ENCODE measurements at places on chromosomes 7 and 10. TPM values are rescaled to one million over a fixed set of nuclear protein-coding genes. Genes with fewer than 3 reads are reported as not detected.

GRCh38 chr10:408236-408635, 273.0 kb downstream of the ZMYND11 start:
- no peak for DNase-seq

GRCh38 chr10:130687566-130687965, 551.4 kb downstream of the GLRX3 start:
- no peak for DNase-seq

- DNase-seq, result no peak
These were observed 158.8 kb downstream of the SKAP2 start for GRCh38 chr7:26705567-26705966.

MLLT10 gene
- 13.8 TPM for polyA plus RNA-seq

HOXA9 gene
- not detected for polyA plus RNA-seq

GRCh38 chr10:113084031-113084430, 134.0 kb downstream of the TCF7L2 start:
- no peak for DNase-seq

- DNase-seq, result no peak
These were observed 91.9 kb downstream of the CNTNAP2 start for GRCh38 chr7:146208492-146208891.

- no peak for DNase-seq
These were observed 39.4 kb downstream of the SEMA3A start for GRCh38 chr7:84154991-84155781.

DNA sequence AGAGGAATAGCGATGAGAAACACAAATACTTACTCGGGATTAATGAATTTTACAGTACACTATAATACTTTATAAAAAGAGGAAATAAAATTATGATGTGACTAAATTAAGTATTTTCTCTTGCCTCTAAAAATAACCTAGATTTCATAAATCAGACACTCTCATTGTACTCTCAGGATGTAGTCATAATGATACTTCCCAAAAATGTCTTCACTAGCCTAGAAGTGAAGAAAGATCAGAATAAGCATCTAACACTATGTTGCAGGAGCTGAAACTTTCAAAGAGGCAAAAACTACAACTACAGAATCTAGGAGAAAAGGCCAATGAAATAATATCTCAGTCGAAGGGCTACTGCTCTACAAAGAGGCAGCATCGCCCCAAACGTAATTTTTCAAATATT, 49.4 kb downstream of the DNAJC1 start:
- DNase-seq, result no peak

- no peak for DNase-seq
These were observed 312.4 kb downstream of the CALN1 start for GRCh38 chr7:72099784-72100183.

- DNase-seq, result no peak
These were observed 3.0 kb upstream of the FAM200A start for GRCh38 chr7:99554939-99555338.

TRPV6 gene
- polyA plus RNA-seq, result not detected

GRCh38 chr7:155229548-155230168, 68.0 kb upstream of the INSIG1 start:
- DNase-seq, result no peak

OLAH gene
- not detected for polyA plus RNA-seq

GRCh38 chr10:51716981-51717380, 17.6 kb upstream of the CSTF2T start:
- DNase-seq, result no peak

DNA sequence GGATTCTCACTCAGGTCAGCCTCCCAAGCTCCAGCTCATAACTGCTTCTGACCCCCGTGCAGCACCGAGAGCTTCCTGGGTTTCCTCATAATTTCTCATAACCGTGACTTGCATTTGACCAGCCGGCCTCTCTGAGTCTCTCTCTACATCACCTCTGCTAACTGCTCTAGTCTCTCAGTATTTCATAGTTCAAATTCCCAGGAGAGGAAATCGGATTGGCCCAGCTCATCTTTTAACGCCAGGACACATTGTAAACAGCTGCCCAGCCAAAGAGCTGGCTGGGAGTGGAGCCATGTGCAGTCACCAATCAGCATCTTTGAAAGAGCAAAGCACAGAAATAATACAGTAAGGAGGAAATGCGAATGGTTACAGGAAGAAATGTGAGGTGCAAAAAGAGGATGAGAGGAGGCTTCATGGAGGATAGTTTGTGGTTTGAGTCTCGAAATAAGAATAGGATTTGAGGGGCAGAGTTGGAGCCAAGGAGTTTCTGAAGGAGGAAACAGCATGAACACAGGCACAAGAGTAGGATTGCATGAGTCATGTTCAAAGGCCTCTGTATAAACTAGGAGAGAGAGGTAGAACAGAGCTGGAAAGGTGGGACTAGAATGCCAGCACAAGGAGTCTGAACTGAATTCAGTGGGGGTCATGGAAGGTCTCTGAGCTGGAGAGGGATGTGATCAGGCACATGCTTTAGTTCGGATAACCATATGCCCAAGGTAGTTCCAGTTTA, 15.2 kb upstream of the LBX1 start:
- DNase-seq, result no peak

DNA sequence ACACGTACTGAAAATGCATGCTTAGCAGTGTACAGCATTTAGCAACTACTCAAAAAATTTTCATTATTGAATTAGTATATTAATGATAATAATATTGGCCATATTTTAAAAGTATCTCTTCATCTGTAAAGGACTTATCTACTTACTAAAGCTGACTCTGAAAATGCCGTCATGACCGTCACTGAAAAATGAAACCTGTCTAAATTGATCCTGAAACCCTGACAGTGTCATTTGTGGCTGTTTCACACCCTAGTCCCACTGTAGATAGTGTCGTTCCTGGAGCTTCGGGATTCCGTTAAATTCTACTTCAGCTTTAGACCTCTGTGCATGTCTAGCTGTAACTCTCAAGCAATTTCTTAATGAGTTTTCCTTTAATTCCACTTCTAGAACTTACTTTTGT, 35.8 kb upstream of the EZH2 start:
- no peak for DNase-seq

ACSM6 gene
- polyA plus RNA-seq, result 0.19 TPM

UNCX gene
- polyA plus RNA-seq, result not detected

OR2A1 gene
- not detected for polyA plus RNA-seq

- DNase-seq, result no peak
These were observed 27.5 kb upstream of the CDK13 start for GRCh38 chr7:39922580-39922979.

DNA sequence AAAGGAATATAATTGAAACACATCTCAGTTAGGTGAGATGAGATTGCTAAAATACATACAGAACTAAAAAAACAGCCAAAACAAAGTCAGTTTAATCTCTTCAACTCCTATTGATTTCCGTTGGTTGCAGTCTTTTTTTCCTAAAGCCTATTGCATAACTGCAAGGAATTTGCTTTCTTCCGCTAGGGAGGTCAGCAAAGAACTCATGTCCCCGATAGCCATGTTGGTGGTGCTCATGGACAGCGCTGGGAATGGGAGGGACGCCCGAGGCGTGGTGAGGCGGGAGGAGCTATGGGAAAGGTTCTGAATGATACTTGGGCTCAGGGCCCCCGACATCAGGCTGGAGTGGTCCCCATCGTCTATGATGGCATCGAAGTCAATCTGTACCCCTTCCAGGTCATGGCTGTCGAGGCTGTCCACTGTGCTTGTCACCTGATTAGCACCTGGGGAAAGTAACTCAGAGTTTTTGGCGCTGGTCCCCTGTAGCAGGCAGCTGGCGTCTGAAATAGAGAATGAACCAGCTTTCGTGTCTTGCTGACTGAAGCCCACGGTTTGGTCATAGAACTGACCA, 261.4 kb upstream of the INHBA start:
- DNase-seq, result no peak

DNA sequence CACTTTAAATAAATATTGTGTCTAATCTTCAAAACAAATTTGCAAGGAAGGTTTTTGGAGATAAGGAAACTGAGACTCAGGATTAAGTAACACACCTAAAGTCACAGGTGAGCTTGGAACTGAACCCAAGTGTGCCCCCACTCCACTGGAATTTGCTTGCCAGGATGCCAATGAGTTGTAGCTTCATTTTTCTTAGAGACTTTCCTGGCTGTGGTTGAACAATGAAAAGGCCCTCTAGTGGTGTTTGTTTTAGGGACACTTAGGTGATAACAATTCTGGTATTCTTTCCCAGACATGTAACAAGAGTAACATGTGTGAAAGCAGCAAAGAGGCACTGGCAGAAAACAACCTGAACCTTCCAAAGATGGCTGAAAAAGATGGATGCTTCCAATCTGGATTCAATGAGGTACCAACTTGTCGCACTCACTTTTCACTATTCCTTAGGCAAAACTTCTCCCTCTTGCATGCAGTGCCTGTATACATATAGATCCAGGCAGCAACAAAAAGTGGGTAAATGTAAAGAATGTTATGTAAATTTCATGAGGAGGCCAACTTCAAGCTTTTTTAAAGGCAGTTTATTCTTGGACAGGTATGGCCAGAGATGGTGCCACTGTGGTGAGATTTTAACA, 1.5 kb downstream of the IL6 start:
- DNase-seq, result no peak

- no peak for DNase-seq
These were observed 695.1 kb downstream of the GRID1 start for GRCh38 chr10:85671530-85671929.

HOXA11 gene
- not detected for polyA plus RNA-seq

GRCh38 chr10:109886037-109886780, 37.1 kb downstream of the XPNPEP1 start:
- no peak for DNase-seq

DNA sequence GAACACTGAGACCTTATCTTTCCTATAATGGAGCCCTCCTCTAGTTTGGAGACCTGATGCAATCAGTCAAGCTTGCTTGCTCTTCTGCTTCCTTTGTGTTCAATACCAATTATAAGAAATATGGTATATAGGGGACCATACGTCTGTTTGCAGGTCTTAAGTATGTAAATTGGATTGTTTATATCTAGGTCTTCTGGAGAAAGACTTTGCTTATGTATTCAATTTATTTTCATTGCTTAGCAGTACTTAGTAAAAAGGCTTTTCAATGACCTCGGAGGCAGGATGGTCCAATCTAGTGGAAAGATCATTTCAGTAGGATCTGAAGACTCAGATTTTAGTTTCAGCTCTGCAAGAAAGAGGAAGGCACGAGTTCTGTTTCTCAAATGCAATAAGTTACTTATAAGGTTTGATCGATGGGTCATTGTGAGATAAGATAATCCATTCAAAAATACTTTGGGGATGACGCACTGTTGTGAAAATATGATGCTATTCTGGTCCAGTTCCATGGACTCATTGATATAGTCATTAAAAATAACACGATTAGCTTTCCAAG, 571.6 kb downstream of the SH2D4B start:
- DNase-seq, result no peak

DNA sequence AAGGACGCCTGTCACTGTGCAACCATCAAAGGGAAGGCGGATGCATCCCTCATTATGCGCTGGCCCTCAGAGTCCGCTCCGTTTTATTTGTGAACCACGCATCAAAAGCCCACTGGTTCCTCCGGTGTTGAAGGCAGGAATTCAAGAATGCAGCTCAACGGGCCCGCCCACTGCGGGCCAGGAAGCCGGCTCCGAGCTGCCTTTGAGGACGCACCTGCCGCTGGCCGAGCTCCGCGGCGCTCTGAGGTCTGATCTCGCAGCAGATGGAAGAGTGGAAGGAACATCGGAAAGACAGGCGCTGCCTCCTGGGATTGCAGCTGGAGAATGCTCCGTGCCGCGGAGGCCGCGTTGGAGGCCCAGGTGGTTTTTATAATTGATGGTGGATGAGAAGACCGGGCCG, 56.9 kb upstream of the ADGRA1 start:
- DNase-seq, result no peak

All from GM12878 (cell line).